ENCODE measurements at places on chromosomes 4 and X. TPM values are rescaled to one million over a fixed set of nuclear protein-coding genes. Genes with fewer than 3 reads are reported as not detected.

Gene TCEANC
- 5.5 TPM for total RNA-seq

Gene CT45A10
- total RNA-seq, result not detected

Gene EDNRA
- 4.5 TPM for total RNA-seq

Gene REPS2
- total RNA-seq, result 4.4 TPM

Gene P2RY8
- total RNA-seq, result not detected

Gene MBNL3
- total RNA-seq, result 2.4 TPM

Gene MSANTD1
- total RNA-seq, result 1.0 TPM

Gene GPR143
- total RNA-seq, result 17.2 TPM

Gene MAGEC1
- not detected for total RNA-seq

Gene LIN54
- total RNA-seq, result 15.7 TPM

All from GM23338 (cell line).